Stimulated activated CD8-positive, alpha-beta memory T cell treated with anti-CD3 and anti-CD28 coated beads, Interleukin-2, amount 100 ng/mL, for 1 hour (primary cell): ENCODE measurements at places on chromosomes 7 and 10.

DNA sequence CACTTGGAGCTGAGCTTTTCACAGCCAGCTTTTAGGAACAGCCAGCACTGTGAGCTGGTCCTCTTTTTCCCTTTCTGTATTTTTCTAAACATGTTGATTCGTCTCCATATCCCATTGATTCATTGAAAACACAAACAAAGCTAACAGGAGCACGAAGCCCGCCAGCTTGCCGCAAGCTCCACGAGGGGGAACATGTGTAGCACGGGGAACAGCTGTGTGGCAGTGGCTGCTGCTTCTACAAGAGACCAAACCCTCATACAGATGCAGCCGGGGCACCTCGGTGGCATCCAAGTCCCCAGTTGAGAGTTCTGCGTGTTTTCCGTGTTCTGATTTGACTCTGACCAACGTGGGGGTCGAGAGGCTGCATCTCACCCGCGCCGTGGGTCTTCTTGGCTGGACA, 80.8 kb upstream of the SH2B2 start:
- DNase-seq: no peak

- DNase-seq: no peak
Observed at GRCh38 chr7:7992506-7992905, 23.9 kb downstream of the GLCCI1 start.

DNA sequence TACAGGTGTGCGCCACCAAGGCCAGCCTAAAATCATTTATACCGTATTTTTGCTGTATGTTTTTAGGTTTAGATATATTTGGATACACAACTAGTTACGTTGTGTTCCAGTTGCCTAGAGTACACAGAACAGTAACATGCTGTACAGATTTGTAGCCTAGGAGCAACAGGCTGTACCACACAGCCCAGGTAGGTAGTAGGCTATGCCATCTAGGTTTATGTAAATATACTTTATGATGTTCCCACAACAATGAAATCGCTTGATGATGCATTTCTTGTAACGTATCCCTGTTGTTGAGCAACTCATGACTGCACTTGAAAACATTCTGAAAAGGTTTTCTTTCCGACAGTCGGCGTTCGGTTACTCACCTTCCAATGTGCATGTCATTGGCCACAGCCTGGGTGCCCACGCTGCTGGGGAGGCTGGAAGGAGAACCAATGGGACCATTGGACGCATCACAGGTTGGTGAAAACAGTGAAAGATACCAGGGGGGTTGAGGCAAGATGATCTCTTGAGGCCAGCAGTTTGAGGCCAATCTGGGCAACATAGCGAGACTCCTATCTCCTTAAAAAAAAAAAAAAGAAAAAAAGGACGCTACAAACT, 7.7 kb downstream of the PNLIP start:
- no peak for DNase-seq

DNA sequence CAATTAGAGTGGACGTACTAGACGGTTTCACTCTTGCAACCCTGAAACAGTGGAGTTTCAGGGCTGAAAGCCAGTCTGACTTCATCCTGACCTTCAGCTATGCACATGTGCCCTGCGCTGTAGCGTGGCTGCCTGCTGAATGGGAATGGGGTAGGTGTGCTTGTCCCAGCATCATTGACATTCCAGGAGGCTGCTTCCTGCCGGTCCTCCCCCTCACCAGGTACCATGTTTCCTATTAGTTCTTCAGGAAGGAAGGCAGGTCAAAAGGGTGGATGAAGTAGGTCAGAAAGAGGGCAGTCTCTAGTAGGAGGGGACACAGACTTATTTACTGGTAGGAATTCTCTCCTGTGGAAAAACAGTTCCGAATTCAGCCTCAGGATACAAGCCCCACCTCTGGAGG, 551.8 kb upstream of the GALNT17 start:
- DNase-seq: no peak
